ENCODE measurements at places on chromosomes 7 and 10. TPM values are rescaled to one million over a fixed set of nuclear protein-coding genes. Genes with fewer than 3 reads are reported as not detected.

VWA2 gene
- 15.5 TPM for total RNA-seq

CRPPA gene
- total RNA-seq = 2.9 TPM

ANKRD16 gene
- total RNA-seq = 4.6 TPM

C10orf88 gene
- total RNA-seq = 7.6 TPM

HTR5A gene
- total RNA-seq = not detected

ACSL5 gene
- 79.1 TPM for total RNA-seq

- H3K27me3 ChIP-seq = no peaks in the 10 kb centered on the region
- H3K4me3 ChIP-seq = no peak overlapping the region
- no peaks in the 10 kb centered on the region for H3K4me1 ChIP-seq
- H3K27ac ChIP-seq = no peak overlapping the region
Observed at GRCh38 chr10:86829472-86829871, 73.1 kb downstream of the BMPR1A start.

DNA sequence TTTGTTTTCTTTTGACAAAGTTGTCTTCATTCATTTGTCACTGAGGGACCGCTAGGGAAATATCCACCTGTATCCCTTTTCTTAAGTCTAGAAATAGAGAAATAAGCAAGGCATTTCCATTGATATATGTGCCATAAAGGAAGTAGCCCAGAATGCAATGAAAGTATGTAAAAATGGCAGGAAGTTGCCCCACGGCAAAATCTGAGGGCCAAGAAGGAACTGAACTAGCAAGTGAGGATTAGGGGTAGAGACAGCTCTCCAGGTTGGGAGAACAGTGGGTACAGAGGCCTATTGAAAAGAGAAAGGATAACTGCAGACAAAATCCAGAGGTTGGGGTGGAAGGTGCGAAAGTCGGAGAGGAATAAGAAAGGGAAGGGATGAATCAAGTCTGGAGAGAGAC lies 56.6 kb upstream of the TOMM7 start:
- H3K4me3 ChIP-seq = no peak overlapping the region
- no peak overlapping the region for H3K27ac ChIP-seq
- H3K36me3 ChIP-seq = no peaks in the 10 kb centered on the region
- H3K27me3 ChIP-seq = no peaks in the 10 kb centered on the region
- no peak for DNase-seq

GRCh38 chr10:6416892-6417512 lies 163.1 kb downstream of the PRKCQ start:
- DNase-seq = no peak
- no peaks in the 10 kb centered on the region for H3K4me1 ChIP-seq
- H3K27ac ChIP-seq = no peak overlapping the region

DNA sequence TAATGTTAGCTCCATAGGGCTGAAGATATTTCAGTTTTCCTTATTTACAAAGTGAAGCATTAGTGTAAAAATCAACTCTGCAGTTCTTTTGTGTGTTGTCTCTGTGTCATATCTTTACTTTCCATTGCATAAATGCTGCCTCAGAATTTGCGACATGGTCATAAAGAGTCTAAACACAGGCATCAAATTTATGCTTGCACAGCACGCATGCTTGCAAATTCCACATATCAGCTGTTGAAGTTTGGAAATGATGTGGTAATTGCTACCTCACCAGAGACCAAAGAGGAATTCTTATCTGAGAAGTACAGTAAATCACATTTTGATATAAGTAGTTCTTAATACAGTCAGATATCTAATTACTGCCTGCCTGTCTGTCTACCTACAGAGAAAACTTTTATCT lies 348.2 kb upstream of the GRM3 start:
- no peaks in the 10 kb centered on the region for H3K36me3 ChIP-seq
- no peak overlapping the region for H3K4me3 ChIP-seq
- H3K27me3 ChIP-seq = no peaks in the 10 kb centered on the region
- no peaks in the 10 kb centered on the region for H3K4me1 ChIP-seq
- DNase-seq = no peak

- peak overlapping the region; percentile 20 for H3K27ac ChIP-seq
- no peak overlapping the region for H3K4me3 ChIP-seq
- DNase-seq = no peak
- no peaks in the 10 kb centered on the region for H3K27me3 ChIP-seq
Observed at GRCh38 chr7:137986252-137987017, 15.5 kb downstream of the CREB3L2 start.

ARL4A gene
- 35.6 TPM for total RNA-seq

DNA sequence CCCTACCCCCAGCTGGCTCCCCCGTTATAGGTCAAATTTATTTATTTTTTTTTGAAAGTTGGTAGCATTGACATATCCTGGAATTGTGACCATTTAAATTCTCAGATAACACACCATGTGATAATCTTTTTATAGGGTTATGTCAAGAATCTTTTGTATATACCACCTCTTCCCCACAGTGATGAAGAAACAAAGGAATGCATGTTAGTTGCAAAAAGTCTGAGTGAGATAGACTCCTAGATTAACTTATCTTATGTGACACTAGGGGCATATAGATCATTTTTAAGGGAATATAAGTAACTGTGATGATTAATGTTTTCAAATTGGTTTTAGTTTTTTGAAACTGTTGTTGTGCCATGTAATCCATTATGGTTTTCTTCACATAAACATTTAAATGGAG lies 68.3 kb downstream of the MLLT10 start:
- H3K27ac ChIP-seq = no peak overlapping the region
- peaks cover 8% of the 10 kb centered on the region for H3K36me3 ChIP-seq
- DNase-seq = no peak

DNA sequence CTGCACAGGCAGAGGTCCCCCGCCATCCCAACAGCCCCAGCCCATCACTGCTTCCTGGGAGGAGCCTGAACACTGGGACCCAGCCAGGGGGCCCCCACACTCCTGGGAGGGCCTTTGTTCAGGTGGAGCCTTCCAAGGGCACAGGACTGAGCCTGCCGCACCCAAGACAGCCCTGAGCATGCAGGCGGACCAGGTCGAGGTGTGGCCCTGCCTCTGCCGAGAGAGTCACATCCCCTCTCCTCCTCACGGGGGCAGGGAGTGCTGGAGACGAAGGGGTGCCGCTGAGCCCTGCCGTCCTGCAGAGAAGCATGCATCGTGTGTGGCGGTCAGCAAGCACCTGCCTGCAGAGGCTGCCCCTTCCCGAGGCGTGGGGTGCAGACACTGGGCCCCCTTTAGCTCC lies 7.3 kb upstream of the MAFK start:
- DNase-seq = no peak
- H3K36me3 ChIP-seq = no peaks in the 10 kb centered on the region
- no peak overlapping the region for H3K27ac ChIP-seq
- no peak overlapping the region for H3K4me3 ChIP-seq
- H3K4me1 ChIP-seq = no peaks in the 10 kb centered on the region
